ENCODE measurements at places on chromosomes 4 and X.

- no peak overlapping the region for H3K4me3 ChIP-seq
- DNase-seq, result no peak
- H3K27ac ChIP-seq, result no peak overlapping the region
- H3K4me1 ChIP-seq, result no peaks in the 10 kb centered on the region
These were observed 14.8 kb upstream of the UCHL1 start for GRCh38 chr4:41241919-41242318.

GRCh38 chr4:145098675-145099037 is 545 bp downstream of the ABCE1 start:
- peak overlapping the region; percentile 95 for H3K27ac ChIP-seq
- peak; percentile 10 for DNase-seq
- H3K36me3 ChIP-seq, result no peaks in the 10 kb centered on the region
- peak overlapping the region; percentile 79 for H3K4me3 ChIP-seq
- H3K4me1 ChIP-seq, result peaks cover 12% of the 10 kb centered on the region

- H3K36me3 ChIP-seq, result no peaks in the 10 kb centered on the region
- H3K27ac ChIP-seq, result no peak overlapping the region
- H3K4me3 ChIP-seq, result no peak overlapping the region
These were observed 93.0 kb upstream of the STS start for GRCh38 chrX:7054219-7055216.

DNA sequence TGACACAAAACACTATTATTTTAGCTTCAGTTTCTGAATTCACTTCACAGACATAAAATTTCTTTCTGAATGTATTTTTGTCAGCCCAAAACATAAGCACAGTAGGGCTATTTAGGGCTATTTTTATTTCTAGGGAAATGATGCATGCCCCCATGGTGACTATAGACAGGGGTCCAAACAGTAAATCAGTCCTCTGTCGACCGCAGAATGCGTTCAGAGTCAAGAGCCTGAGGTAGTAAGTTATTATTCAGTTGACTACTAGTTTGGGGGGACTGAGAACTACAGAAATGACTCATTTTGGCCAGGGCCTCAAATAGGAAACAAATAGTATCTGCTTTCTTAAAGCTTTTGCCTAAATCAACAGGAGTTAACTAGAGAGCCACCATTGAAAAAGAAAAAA is 414.4 kb downstream of the AFF2 start:
- H3K36me3 ChIP-seq, result no peaks in the 10 kb centered on the region
- DNase-seq, result no peak
- H3K4me1 ChIP-seq, result no peaks in the 10 kb centered on the region
- H3K27ac ChIP-seq, result no peak overlapping the region
- H3K4me3 ChIP-seq, result no peak overlapping the region
- no peaks in the 10 kb centered on the region for H3K27me3 ChIP-seq

GRCh38 chr4:114021451-114021850 is 42.0 kb upstream of the ARSJ start:
- DNase-seq, result no peak
- no peaks in the 10 kb centered on the region for H3K27me3 ChIP-seq
- H3K36me3 ChIP-seq, result no peaks in the 10 kb centered on the region
- H3K27ac ChIP-seq, result no peak overlapping the region
- H3K4me1 ChIP-seq, result no peaks in the 10 kb centered on the region
- H3K4me3 ChIP-seq, result no peak overlapping the region

DNA sequence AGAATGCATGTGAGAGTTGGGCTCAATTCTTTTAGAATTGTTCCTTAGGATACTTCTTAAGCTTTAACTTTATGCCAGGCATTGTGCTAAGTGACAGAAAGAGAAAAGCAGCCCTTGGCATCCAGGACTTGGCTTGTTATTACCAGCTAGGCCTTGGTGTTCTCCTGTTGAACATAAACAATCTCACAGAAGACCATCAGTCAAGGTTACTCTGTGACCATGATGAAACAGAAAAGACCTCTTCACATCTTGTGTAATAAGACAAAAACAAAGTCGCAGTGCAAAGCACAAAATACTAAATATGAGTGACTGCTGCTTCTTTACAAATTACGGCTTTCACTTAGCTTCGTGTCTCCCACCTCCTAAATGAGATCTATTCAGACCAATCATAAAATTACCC is 71.6 kb downstream of the CHIC2 start:
- no peaks in the 10 kb centered on the region for H3K36me3 ChIP-seq
- no peak overlapping the region for H3K4me3 ChIP-seq
- H3K27ac ChIP-seq, result no peak overlapping the region
- no peak for DNase-seq
- no peaks in the 10 kb centered on the region for H3K4me1 ChIP-seq

DNA sequence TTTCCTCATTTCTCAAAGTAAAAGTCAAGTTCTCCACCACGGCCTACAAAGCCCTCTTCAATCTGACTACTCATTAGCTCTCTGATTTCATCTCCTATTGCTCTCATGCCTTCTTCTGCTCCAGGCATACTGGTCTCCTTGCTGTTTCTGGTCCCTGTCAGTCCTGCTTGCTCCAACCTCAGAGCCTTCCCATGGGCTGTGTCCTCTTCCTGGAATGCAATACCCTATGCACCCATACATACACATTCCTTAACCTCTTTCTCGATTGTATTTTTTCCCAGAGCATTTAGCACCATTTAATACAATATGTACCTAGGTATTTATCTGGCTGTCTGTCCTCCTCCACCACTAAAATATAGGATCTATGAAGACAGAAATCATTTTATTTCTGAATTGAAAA is 385.2 kb downstream of the GASK1B start:
- H3K27ac ChIP-seq, result no peak overlapping the region
- H3K4me1 ChIP-seq, result peaks cover 5% of the 10 kb centered on the region
- no peaks in the 10 kb centered on the region for H3K36me3 ChIP-seq
- no peak for DNase-seq
- H3K4me3 ChIP-seq, result no peak overlapping the region
- no peaks in the 10 kb centered on the region for H3K27me3 ChIP-seq

- no peak for DNase-seq
- no peaks in the 10 kb centered on the region for H3K4me1 ChIP-seq
- no peaks in the 10 kb centered on the region for H3K27me3 ChIP-seq
- no peaks in the 10 kb centered on the region for H3K36me3 ChIP-seq
- H3K4me3 ChIP-seq, result no peak overlapping the region
These were observed 5.1 kb upstream of the TLL1 start for GRCh38 chr4:165867961-165868360.

- H3K4me3 ChIP-seq, result no peak overlapping the region
- no peaks in the 10 kb centered on the region for H3K27me3 ChIP-seq
- no peak overlapping the region for H3K27ac ChIP-seq
- no peaks in the 10 kb centered on the region for H3K36me3 ChIP-seq
These were observed 2.4 kb upstream of the HMGB3 start for GRCh38 chrX:150980711-150981110.

- no peaks in the 10 kb centered on the region for H3K27me3 ChIP-seq
- no peak overlapping the region for H3K27ac ChIP-seq
- H3K4me1 ChIP-seq, result peaks cover 15% of the 10 kb centered on the region
- peak; percentile 41 for DNase-seq
- H3K36me3 ChIP-seq, result no peaks in the 10 kb centered on the region
These were observed 71.0 kb downstream of the PRSS12 start for GRCh38 chr4:118281611-118282442.

All from pancreas (tissue), 10 donors.